ENCODE measurements at places on chromosomes 4 and X. TPM values are rescaled to one million over a fixed set of nuclear protein-coding genes. Genes with fewer than 3 reads are reported as not detected.
A peak's percentile ranks its signal among the peaks of the same experiment; 100 is the strongest.

GRCh38 chrX:252244-252956 is 28.8 kb upstream of the PLCXD1 start:
- H3K27me3 ChIP-seq = no peaks in the 10 kb centered on the region
- no peaks in the 10 kb centered on the region for H3K36me3 ChIP-seq
- no peak overlapping the region for H3K27ac ChIP-seq
- DNase-seq = peak; percentile 22
- no peak overlapping the region for H3K4me3 ChIP-seq
- no peaks in the 10 kb centered on the region for H3K4me1 ChIP-seq

DNA sequence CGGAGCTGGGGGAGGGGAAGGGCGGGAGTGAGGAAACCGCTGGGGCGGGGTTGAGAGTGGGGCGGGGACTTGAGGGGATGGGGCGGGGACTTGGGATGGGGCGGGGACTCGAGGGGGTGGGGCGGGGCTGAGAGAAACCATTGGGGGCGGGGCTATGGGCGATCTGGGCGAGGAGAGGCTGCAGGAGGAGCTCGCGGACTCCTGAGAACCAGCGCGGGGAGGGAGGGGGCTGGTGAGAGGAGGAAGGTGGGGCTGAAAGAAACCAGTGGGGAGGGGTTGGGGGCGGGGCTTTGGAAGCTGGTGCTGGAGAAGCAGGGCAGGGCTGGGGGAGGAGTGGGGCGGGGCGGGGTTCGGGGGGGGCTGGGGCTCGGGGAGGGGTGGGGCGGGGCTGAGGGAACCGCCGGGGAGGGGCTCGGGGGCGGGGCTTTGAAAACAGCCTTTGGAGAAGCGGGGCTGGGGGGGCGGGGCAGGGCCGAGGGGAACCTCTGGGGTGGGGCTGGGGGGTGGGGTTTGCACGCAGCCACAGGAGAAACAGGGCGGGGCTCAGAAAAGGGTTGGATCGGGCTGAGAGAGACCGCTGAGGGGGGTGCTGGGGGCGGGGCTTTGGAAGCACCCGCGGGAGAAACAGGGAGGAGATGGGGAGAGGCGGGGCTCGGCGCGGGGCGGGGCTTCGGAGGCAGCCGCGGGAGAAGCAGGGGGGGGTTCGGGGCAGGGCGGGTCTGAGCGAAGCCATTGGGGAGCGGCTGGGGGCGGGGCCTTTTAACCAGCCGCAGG is 777 bp upstream of the EOLA2 start:
- H3K4me3 ChIP-seq = peak overlapping the region; percentile 46
- H3K27me3 ChIP-seq = no peaks in the 10 kb centered on the region
- H3K36me3 ChIP-seq = no peaks in the 10 kb centered on the region
- no peaks in the 10 kb centered on the region for H3K4me1 ChIP-seq

- DNase-seq = no peak
- no peaks in the 10 kb centered on the region for H3K27me3 ChIP-seq
- H3K4me3 ChIP-seq = no peak overlapping the region
- no peaks in the 10 kb centered on the region for H3K36me3 ChIP-seq
- no peaks in the 10 kb centered on the region for H3K4me1 ChIP-seq
These were observed 5.6 kb downstream of the CXCL9 start for GRCh38 chr4:76001700-76002099.

DNA sequence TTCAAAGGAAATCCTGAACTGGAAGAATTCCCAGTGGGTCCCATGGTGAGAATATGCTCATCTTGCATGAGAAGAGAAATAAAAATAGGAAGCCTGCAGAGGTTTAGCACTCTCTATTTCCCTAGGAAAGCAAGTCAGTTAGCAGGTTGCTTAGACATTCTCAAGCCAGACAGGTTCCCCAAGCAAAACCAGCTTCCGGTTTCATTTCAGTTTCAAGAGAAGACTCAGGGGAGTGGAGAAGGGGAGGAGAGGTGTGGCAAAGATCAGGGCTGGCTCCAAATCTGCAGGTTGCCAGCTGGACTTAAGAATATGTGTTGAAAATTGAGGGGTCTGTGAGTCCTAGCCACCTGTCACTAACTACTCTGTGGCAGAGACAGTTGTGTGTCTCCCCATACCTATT is 107.5 kb downstream of the CLNK start:
- H3K4me1 ChIP-seq = no peaks in the 10 kb centered on the region
- no peak overlapping the region for H3K4me3 ChIP-seq
- H3K36me3 ChIP-seq = no peaks in the 10 kb centered on the region
- DNase-seq = no peak

The EDNRA gene
- 28.3 TPM for total RNA-seq

GRCh38 chrX:97938706-97939105 is 1055.0 kb downstream of the RPA4 start:
- no peaks in the 10 kb centered on the region for H3K4me1 ChIP-seq
- no peak overlapping the region for H3K27ac ChIP-seq
- no peak overlapping the region for H3K4me3 ChIP-seq
- H3K27me3 ChIP-seq = no peaks in the 10 kb centered on the region
- DNase-seq = no peak
- H3K36me3 ChIP-seq = no peaks in the 10 kb centered on the region

DNA sequence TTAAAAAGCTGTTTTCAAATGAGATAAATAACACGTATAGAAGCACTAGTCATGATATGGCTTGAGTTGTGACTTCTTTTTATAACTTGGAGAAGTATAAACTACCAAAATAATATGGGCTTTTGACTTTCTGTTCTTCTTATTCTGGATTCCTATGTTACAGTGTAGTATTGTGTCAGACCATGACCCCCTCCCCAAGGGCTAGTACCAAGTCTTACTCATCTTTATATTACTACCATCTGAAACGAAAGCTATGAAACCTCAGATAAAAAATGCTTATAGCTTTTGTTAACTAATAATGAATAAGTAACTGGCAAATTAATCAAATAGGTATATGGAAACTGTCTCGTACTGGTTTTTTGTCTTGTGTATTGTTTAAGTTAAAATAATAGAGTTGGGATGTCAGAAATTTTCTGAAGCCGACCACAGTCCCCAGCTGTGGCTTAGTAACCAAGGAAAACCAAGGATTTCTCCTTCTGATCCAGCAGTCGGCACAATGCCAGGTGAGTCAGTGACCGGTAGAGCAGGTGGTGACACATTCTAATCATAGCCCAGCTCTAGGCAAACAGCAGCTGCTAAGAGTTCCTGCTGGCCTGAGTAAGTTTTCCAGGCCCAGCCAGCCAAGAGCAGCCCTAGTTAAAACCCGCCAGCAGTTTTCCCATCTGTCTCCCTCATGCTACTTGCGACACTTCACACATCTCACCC is 163.3 kb upstream of the PRDX4 start:
- H3K36me3 ChIP-seq = no peaks in the 10 kb centered on the region
- no peak overlapping the region for H3K4me3 ChIP-seq
- no peaks in the 10 kb centered on the region for H3K27me3 ChIP-seq
- no peak overlapping the region for H3K27ac ChIP-seq
- peak; percentile 78 for DNase-seq

The PNMA5 gene
- total RNA-seq = not detected

- H3K27ac ChIP-seq = no peak overlapping the region
- H3K36me3 ChIP-seq = no peaks in the 10 kb centered on the region
- H3K27me3 ChIP-seq = peaks cover 30% of the 10 kb centered on the region
- no peak overlapping the region for H3K4me3 ChIP-seq
- no peaks in the 10 kb centered on the region for H3K4me1 ChIP-seq
These were observed 74.3 kb downstream of the WFS1 start for GRCh38 chr4:6343939-6344408.

The TBX22 gene
- not detected for total RNA-seq

- H3K27me3 ChIP-seq = peaks cover 4% of the 10 kb centered on the region
- no peak overlapping the region for H3K27ac ChIP-seq
- no peaks in the 10 kb centered on the region for H3K4me1 ChIP-seq
- no peaks in the 10 kb centered on the region for H3K36me3 ChIP-seq
- no peak overlapping the region for H3K4me3 ChIP-seq
These were observed 23.9 kb upstream of the FGFBP2 start for GRCh38 chr4:15986907-15987306.

GRCh38 chrX:101958139-101958538 is 26.3 kb upstream of the ZMAT1 start:
- no peak for DNase-seq
- no peak overlapping the region for H3K27ac ChIP-seq
- no peaks in the 10 kb centered on the region for H3K36me3 ChIP-seq
- no peaks in the 10 kb centered on the region for H3K4me1 ChIP-seq

- H3K4me1 ChIP-seq = no peaks in the 10 kb centered on the region
- H3K27me3 ChIP-seq = no peaks in the 10 kb centered on the region
- H3K4me3 ChIP-seq = no peak overlapping the region
- no peak overlapping the region for H3K27ac ChIP-seq
- no peak for DNase-seq
- H3K36me3 ChIP-seq = no peaks in the 10 kb centered on the region
These were observed 126.1 kb downstream of the INPP4B start for GRCh38 chr4:142719854-142720541.

DNA sequence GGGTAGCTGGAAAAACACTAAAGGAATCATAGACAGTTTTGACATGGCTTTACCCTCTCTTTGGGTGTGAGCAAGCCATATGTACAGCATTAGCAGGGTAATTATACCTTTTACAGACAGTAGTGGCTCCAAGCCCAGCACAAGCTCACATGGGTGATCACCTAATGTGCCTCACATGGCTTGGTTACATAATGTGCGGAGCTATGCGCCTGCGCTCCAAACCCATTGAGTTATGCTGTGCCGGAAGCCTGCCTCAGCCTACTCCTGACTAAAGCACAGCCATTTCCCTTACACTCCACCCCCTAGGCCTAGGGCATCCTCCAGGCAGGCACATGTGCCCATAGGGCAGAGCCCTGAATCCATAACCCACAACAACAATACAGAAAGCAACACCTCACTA is 6.5 kb upstream of the TSPAN5 start:
- H3K27ac ChIP-seq = no peak overlapping the region
- H3K4me3 ChIP-seq = no peak overlapping the region
- H3K36me3 ChIP-seq = no peaks in the 10 kb centered on the region
- DNase-seq = no peak
- H3K27me3 ChIP-seq = no peaks in the 10 kb centered on the region
- peaks cover 4% of the 10 kb centered on the region for H3K4me1 ChIP-seq

DNA sequence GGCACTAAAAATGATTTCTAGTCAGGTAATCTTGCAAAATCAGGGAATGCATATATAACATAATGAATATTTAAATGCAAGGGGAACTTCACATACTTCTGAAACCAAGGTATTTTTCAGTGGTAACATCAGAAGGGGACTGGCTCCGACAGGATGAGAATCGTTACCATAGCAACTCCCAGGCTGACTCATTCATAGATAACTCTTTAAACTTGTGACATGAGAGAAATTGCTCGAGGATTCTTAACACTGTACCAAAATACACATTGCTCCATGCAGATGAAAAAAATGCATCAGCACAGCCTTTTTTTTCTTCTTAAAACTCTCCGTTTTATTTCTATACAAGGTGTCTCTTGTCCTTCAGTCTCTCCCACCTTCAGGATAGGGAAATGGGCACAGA is 114.3 kb downstream of the GABRB1 start:
- peaks cover under 1% of the 10 kb centered on the region for H3K27me3 ChIP-seq
- H3K4me3 ChIP-seq = no peak overlapping the region
- H3K36me3 ChIP-seq = no peaks in the 10 kb centered on the region
- no peak overlapping the region for H3K27ac ChIP-seq

The TRAM1L1 gene
- 0.96 TPM for total RNA-seq

DNA sequence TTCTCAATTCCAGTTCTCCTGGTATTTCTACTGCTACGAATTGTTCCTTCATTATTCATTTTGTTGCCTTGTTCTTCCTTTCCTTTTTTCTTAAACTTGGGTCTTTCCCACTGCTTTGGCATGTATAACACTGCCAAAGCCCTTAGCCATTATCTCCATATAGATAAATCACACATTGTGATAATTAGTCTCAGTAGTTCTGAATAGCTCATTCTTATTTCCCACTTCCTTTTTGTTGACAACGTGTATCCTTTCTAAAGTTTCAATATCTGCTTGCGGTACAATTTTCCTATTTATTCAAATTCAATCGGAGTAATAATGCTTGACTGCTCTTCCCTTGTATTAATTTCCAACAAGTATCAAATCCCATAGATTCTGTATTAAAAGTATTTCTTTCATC is 14.5 kb upstream of the CAMK2D start:
- H3K36me3 ChIP-seq = no peaks in the 10 kb centered on the region
- H3K27me3 ChIP-seq = no peaks in the 10 kb centered on the region
- H3K4me1 ChIP-seq = no peaks in the 10 kb centered on the region
- H3K4me3 ChIP-seq = no peak overlapping the region
- no peak overlapping the region for H3K27ac ChIP-seq

GRCh38 chr4:67054896-67055295 is 490.4 kb downstream of the CENPC start:
- no peak for DNase-seq
- no peaks in the 10 kb centered on the region for H3K4me1 ChIP-seq

The HTN3 gene
- not detected for total RNA-seq

- H3K27ac ChIP-seq = no peak overlapping the region
- H3K36me3 ChIP-seq = no peaks in the 10 kb centered on the region
- no peaks in the 10 kb centered on the region for H3K27me3 ChIP-seq
- no peaks in the 10 kb centered on the region for H3K4me1 ChIP-seq
- no peak overlapping the region for H3K4me3 ChIP-seq
- no peak for DNase-seq
These were observed 69.2 kb downstream of the ZNF732 start for GRCh38 chr4:236028-236427.

DNA sequence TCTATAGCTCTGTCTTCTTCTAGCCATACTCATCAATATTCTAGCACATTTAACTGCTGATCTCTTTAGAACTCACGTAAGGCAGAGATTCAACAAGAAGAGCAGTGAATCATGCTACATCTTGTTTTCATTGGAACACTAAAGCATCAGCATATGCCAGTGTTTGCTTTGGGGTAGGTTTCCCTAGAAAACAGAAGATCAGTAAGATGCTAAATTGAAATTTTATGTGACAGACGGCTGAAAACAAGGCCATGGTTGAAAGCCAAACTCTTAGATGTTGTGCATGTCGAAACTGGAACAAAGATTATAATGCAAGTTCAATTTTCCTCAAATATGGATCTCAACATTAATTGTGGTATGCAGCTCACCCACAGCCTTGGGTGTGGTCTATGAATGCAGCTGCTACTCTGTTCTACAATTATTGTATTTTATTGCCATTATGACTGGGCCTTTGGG is 107.6 kb downstream of the PDLIM5 start:
- no peaks in the 10 kb centered on the region for H3K36me3 ChIP-seq
- peaks cover 17% of the 10 kb centered on the region for H3K4me1 ChIP-seq
- H3K27ac ChIP-seq = no peak overlapping the region
- H3K4me3 ChIP-seq = no peak overlapping the region
- H3K27me3 ChIP-seq = no peaks in the 10 kb centered on the region

The CMC4 gene
- total RNA-seq = 6.6 TPM

The SCD5 gene
- total RNA-seq = 20.6 TPM

DNA sequence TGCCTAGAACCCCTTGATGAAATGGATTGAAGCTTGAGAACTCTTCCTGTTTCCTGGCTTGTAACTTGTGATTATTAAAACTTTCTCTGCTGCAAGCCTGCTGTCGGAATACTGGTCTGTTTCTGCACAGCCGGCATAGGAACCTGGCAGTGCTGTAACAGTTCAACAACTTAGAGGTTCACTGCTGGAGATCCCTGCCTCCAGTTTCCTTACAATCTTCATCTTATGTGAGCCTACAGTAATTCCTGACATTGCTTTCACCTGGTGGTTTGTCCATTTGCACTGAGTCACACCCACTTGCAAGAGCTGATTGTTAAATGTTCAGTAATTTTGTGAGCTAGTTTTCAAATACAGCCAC is 1.3 kb upstream of the SEPSECS start:
- H3K27ac ChIP-seq = peak overlapping the region; percentile 98
- H3K4me3 ChIP-seq = peak overlapping the region; percentile 96
- peaks cover 24% of the 10 kb centered on the region for H3K4me1 ChIP-seq
- H3K27me3 ChIP-seq = no peaks in the 10 kb centered on the region
- DNase-seq = no peak

The RRH gene
- not detected for total RNA-seq
